ENCODE measurements at places on chromosomes 11 and 22.

GRCh38 chr22:22195265-22196017, 49.1 kb upstream of the VPREB1 start:
- H3K4me3 ChIP-seq: no peak overlapping the region

GRCh38 chr22:49404020-49404419, 423.7 kb downstream of the BRD1 start:
- H3K4me1 ChIP-seq: peaks cover 3% of the 10 kb centered on the region
- no peaks in the 10 kb centered on the region for H3K36me3 ChIP-seq
- H3K27me3 ChIP-seq: peaks cover 24% of the 10 kb centered on the region
- H3K27ac ChIP-seq: no peak overlapping the region
- H3K4me3 ChIP-seq: no peak overlapping the region

DNA sequence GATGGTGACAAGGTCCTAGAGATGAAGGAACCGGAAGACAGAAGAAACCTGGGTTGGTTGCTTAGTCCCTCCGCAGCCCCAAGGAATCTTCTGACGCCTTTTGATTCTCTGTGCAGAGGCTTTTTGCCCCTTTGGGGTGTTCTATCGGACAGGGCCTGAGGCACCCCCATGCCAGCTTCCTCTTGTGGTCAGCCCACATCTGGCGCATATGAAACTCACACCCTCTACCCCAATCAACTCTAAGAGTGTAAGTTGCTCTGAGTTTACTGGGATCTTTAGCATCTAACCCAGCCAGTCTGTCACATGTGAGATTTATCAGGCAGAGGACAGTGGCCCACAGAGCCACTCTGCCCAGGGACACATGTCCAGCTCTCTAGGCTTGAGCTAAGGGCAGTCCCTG, 17.4 kb downstream of the RASD2 start:
- H3K27me3 ChIP-seq: peaks cover 10% of the 10 kb centered on the region
- H3K27ac ChIP-seq: no peak overlapping the region
- no peak for DNase-seq
- no peak overlapping the region for H3K4me3 ChIP-seq

DNA sequence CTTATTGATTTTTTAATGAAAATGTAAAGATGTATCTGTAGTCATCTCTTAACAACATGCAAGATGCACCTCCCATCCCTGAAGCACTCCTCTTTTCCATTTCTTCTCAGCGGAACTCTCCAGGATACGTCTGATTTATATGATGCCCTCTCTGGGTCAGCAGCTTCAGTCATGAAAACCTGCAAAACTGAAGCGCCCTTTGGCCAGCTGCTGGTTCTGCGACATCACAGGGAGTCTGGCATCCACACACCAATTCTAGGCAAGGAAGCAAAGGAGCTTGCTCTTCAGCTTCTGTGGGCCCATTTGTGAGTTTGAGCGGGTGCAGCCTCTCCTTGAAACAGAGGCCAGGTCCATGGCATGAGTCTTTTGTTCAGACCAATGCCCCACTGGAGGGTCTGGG, 1253.3 kb downstream of the TBC1D22A start:
- no peak for DNase-seq
- no peak overlapping the region for H3K4me3 ChIP-seq
- no peak overlapping the region for H3K27ac ChIP-seq
- H3K4me1 ChIP-seq: no peaks in the 10 kb centered on the region
- H3K27me3 ChIP-seq: no peaks in the 10 kb centered on the region

DNA sequence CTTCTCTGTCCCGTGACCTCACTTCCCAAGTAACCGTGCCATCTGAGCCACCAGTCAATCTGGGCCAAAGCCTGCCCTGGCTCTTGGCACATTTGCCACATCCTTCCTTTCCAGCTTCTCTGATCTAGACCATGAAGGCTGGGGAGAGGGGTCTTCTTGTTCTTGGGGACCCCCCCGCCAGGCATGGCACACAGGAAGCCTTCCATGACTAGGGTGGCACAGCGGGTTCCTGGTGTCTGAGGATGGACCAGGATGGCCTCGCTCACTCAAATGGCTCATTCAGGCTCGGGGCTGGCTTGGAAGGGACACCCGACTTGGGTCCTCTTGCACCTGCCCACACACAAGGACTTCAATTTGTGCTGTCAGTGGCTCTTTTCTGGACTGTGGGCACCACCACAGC, 121.3 kb downstream of the BCR start:
- DNase-seq: no peak
- no peaks in the 10 kb centered on the region for H3K27me3 ChIP-seq
- H3K4me1 ChIP-seq: peaks cover 16% of the 10 kb centered on the region
- no peak overlapping the region for H3K4me3 ChIP-seq

GRCh38 chr22:41290262-41291221, 4.6 kb upstream of the RANGAP1 start:
- DNase-seq: peak; percentile 63
- no peak overlapping the region for H3K4me3 ChIP-seq
- H3K27me3 ChIP-seq: no peaks in the 10 kb centered on the region
- peaks cover 30% of the 10 kb centered on the region for H3K4me1 ChIP-seq
- H3K27ac ChIP-seq: peak overlapping the region; percentile 99

DNA sequence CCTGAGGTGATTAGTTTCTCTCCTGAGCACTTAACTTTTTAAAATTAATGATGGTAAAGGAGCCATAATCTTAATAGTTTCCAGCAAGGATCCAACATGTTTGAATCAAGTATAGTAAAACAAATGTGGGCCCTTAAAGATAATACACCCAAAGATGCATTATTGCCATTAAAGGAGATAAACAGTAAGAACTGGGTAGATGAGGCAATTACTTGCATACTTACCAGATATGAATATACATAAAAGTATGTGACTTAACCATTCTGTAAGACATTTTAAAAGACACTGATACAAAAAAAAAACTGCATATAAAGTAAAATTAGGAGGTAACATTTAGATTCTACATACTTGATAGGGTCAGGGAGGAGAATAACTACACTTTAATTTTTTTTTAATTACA, 48.2 kb downstream of the CADM1 start:
- H3K4me1 ChIP-seq: peaks cover 20% of the 10 kb centered on the region
- no peaks in the 10 kb centered on the region for H3K36me3 ChIP-seq
- no peak for DNase-seq
- H3K27me3 ChIP-seq: no peaks in the 10 kb centered on the region
- H3K27ac ChIP-seq: no peak overlapping the region

DNA sequence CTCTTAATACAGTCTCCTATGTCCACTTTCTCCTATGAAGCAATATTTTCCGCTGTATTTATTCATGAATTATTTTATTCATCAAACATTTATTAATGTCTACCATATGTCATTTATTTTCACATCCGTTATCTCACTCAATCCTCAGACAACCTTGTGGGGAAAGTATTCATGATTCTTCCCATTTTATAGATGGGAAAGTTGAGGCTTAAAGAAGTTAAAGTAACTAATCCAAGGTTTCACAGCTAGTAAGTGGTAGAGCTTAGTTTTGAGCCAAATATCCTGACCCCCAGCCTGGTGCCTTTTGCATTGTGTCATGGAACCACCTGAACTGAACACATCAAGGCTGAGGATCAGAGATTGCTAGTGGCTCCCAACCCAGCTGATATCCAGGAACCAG, 66.6 kb downstream of the ISX start:
- peaks cover 33% of the 10 kb centered on the region for H3K4me1 ChIP-seq
- DNase-seq: no peak
- H3K4me3 ChIP-seq: no peak overlapping the region

- no peak overlapping the region for H3K4me3 ChIP-seq
- no peak overlapping the region for H3K27ac ChIP-seq
- peaks cover 36% of the 10 kb centered on the region for H3K4me1 ChIP-seq
- no peaks in the 10 kb centered on the region for H3K36me3 ChIP-seq
- DNase-seq: no peak
Measured at GRCh38 chr11:44524751-44525201, 40.7 kb upstream of the CD82 start.
